ENCODE measurements at places on chromosomes 5 and 9.

DNA sequence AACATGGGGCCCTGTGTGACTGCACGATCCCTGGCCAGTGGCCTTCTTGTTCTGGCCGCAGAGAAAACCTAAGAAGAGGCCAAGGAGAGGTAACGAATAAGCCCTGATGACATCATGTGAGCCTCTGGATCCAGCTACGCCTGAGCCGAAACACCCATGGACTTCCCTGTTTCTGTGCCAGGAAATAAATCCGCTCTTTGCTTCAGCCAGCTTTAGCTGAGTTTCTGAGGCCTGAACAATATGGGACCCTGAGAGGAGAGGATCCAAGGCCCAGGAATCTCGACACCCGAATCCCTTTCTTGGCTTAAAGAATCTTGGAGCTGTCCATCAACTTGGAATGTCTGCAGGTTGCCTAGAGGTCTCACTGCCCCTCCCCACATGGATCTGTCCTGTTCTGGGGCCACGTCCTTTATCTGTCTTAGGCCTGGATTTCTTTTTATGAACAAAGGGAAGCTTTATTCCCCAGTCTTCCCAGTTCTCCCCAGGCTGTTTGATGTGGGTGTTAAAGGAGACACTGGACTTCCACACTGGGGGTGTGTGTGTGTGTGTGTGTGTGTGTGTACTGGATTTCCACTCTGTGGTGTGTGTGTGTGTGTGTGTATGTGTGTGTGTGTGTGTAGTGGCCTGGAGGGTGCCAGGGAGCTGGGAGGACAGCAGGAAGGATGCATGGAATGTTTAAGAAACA is 13.7 kb downstream of the IER5L start:
- no peak for DNase-seq

- DNase-seq: no peak
Measured at GRCh38 chr9:19551124-19551929, 142.5 kb downstream of the ACER2 start.

DNA sequence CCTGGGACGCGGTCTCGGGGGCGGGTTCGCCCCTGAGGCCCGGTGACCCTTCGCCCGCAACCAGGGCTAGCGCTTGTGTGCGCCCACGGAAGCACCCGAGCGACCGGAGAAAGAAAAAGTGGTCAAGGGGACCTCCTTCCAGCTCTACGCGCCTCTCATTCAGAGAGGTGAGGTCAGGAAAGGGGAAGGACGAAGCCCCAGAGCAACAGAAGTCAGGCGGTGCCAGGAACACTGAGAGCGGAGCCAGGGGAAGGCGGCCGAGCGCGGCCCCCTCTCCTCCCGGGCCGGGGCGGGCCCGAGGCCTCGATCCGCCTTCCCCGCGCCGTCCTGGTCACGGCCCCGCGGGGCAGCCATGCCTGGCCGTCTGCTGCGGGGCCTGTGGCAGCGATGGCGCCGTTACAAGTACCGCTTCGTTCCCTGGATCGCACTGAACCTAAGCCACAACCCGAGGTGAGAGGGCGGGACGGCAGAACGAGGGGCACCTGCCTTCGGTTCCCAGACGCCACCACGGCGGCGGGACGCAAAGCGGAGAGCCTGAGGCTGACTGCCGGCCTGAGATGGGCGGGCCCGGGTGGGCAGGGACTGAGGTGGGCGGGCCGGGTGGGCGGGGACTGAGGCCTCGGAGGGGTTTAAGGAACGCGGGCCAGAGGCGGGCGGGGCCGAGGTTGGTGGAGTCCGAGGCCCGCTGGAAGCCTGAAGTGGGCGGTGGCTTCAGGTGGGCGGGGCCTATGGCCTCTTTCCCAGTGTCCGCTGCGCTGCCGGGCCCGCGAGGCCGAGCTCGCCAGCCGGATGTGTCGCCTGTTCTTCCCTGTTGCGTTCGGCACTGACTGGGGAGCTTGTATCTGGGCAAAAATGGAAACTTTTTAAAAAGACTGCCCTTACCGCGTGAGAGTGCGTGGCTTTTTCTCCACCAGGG is at the start of gene SETD9:
TSS of gene SETD9 (plus strand) at position 303 of the 916 bp plus-strand sequence. CDS start at position 353, 50 bp downstream.
- DNase-seq: peak; percentile 94

DNA sequence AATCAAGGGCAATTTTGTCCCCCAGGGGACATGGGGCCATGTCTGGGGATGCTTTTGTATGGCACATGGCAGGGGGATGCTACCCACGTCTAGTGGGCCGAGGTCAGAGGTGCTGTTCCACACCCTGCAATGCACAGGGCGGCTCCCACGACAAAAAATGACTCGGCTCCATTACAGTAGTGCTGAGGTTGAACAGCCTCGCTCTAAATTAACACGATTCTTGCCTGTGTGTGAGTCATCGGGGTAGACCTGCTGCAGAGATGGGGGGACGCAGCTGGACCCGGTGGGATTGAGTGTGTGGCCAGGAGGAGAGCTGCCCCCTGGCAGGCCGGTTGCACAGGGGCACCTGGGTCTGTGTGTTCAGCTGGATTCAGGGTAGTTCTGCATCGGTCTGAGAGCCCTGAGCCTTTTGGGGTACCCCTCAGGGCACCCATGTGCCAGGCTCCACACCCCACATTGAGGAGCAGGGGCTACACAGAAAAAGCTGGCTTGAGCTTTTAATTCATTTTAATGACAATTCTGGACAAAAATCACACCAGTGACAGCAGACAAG is 20.0 kb upstream of the COL5A1 start:
- DNase-seq: no peak

DNA sequence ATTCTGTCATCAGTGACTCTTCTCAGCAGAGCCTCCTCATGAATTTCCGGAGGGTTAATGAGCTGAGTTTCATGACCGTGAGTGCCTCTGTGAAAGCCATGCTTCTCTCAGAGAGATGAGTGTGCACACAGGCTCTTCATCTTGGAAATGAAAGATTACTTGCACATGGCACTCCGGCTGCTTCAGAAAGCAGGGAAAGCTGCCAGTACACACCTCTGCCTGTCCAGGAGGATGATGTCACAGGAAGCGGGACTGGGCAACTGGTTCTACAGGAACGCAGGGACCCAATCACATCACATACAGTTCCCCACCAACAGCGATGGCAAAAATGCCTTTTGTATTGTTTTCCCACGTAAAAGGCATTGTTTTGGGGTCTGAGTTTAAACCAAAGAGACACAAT is 286.0 kb upstream of the DAP start:
- no peak for DNase-seq

All from stimulated activated naive CD4-positive, alpha-beta T cell treated with Interleukin-2 at 50 U/mL for 16 hours (primary cell).